ENCODE measurements at places on chromosomes 5 and 9.

DNA sequence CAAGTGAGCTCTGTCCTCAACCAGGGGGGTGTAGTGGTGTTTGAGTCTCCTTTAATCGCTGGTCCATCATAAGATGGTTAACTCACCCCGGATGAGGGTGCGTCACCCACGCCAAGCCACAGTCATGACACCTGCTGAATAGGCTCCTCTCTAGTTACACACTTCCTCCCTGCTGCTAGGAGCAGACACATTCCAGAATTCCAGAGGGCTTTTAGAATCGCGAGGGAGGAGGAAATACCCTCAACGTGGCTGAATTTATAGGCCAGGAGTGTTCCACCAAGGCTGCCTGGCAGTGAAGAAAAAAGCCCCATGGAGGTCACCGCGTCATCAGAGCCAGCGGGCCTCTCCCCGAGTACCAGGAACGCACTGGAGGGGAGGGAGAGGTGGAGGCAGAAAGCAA lies 5.1 kb downstream of the GLRX start:
- peak; percentile 74 for DNase-seq

DNA sequence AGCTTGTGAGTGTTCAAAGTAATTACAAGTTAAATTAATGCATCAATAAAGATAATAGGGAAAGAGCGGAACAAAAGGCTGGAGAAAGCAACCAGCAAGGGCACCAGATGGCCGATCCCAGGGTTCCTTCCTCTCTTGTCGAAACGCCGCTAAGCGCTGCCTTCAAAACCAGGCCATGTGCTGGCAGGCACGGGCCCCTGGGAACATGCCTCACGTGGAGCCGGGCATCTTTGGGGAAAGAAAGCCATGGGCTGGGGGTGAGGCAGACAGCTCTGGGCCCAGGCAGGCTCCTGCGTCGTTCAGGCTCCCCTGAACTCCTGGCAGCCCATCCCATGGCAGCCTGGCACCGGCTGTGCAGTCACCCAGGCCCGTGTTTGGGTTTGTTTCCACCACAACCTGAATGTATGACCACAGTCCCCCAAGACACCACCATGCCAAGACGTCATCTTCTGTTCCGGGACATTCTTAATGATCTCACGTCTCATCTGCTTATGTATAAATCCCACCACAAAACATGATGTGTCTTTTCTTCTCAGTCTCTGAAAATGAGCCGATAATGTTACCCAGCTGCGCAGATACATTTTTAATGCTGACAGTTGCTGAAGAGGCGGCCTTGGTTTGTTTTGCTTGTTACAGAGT lies 110.4 kb upstream of the SARDH start:
- DNase-seq = peak; percentile 58

DNA sequence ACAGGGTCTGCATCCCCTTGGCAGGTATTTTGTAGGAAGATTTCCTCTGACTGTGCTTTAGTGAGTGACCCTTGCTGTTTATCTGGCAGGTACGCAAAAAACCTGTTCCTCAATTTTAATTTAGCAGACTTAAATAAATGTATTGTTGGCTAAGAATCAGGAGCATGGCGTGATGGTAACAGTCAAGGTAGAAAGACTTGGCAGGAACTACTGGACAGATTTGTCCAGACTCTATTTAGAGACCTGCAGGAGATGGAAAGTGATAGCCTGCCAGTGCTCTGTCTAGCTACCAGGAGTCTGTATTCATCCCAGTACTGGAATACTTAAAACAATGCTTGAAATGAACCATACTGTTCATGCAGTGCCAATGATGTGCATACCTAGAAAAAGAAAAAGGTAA lies 78.8 kb upstream of the MAST4 start:
- no peak for DNase-seq

DNA sequence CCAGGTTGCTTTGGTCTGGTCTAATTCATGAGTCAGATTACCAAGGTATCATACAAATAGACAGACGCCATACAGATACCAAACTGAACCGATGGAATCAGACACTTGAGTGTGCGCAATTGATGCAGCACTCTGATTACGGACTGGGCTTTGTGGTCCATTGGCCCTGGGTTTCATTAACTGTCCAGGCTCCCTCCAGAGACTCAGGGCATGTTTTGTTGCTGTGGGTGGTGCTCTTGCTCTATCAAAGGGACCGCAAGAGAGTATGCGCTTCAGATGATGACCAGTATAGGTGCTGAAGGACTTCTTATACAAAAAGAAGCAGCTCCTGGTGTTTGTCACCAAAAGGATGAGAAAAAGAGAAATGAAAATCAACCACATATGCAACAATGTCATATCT lies 36.9 kb upstream of the ANKRD55 start:
- DNase-seq = no peak

DNA sequence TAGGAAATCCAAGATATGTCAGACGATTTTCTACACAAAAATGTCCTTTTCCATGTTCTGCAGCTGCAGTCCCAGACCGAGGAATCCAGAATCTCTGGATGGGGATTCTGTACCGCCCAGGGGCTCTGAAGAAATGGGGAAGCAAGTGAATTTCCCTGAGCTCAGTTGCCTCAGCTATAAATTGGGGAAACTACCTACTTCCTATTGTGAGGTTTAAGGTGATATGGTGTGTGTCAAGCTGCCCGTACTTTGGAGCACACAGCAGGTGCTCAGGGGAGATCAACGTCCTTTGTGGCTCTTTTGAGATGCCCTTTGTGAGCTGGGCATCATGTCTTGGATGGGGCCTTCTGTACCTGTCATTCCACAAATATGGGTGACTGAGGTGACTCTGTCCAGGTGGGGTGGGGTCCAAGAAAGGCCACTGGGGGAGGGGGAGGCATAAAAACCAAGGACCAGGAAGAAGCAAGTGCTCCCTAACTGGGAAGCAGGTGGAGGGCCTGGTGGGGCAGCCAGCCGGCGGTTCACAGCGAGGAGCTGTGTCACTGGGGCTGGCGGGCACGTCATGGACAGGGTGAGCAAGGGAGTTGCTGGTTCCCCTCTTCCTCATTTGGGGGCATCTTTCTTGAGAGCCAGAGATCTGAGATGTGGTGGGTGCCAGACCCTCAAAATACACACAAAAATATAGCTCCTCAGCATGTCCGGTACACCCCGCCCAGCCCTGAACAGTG lies 116.0 kb downstream of the CRB2 start:
- no peak for DNase-seq

All from fibroblast of skin of right quadriceps (primary cell).